ENCODE measurements at places on chromosomes 3 and 15. TPM values are rescaled to one million over a fixed set of nuclear protein-coding genes. Genes with fewer than 3 reads are reported as not detected.

Gene MITF
- polyA plus RNA-seq, result not detected

Gene PLIN1
- 0.08 TPM for polyA plus RNA-seq

Gene IGSF10
- not detected for polyA plus RNA-seq

Gene TTC23
- polyA plus RNA-seq, result 6.2 TPM

Gene UCN2
- polyA plus RNA-seq, result 0.68 TPM

Gene PPP2R3A
- polyA plus RNA-seq, result 16.9 TPM

Gene P2RY1
- polyA plus RNA-seq, result 3.0 TPM

Gene SLC6A1
- polyA plus RNA-seq, result 43.2 TPM

Gene BFSP2
- not detected for polyA plus RNA-seq

Gene NCEH1
- polyA plus RNA-seq, result 2.1 TPM

Gene LMAN1L
- not detected for polyA plus RNA-seq

Gene TGM5
- polyA plus RNA-seq, result not detected

Gene PEX11A
- polyA plus RNA-seq, result 13.6 TPM

Gene MYEF2
- polyA plus RNA-seq, result 176 TPM

Gene GASK1A
- 1.6 TPM for polyA plus RNA-seq

Gene DUOXA1
- not detected for polyA plus RNA-seq

Gene CASR
- not detected for polyA plus RNA-seq

Gene MSL2
- polyA plus RNA-seq, result 14.9 TPM

Gene SEMA5B
- polyA plus RNA-seq, result 3.8 TPM

Gene CPLX3
- polyA plus RNA-seq, result 0.27 TPM

Gene IQCB1
- 51.8 TPM for polyA plus RNA-seq

Gene ARPIN
- polyA plus RNA-seq, result 3.5 TPM

Gene CHRNB4
- polyA plus RNA-seq, result not detected

Gene CCRL2
- not detected for polyA plus RNA-seq

Gene TUBGCP5
- 23.3 TPM for polyA plus RNA-seq

Gene NDN
- 582 TPM for polyA plus RNA-seq

Gene FBLN2
- polyA plus RNA-seq, result 0.30 TPM

Gene RLBP1
- 0.16 TPM for polyA plus RNA-seq

Gene GOLGA6A
- 0.50 TPM for polyA plus RNA-seq

Gene ZKSCAN7
- polyA plus RNA-seq, result 23.9 TPM

Gene SPTSSB
- polyA plus RNA-seq, result 0.71 TPM

Gene ROPN1B
- 0.11 TPM for polyA plus RNA-seq

Gene CACNA2D2
- polyA plus RNA-seq, result 7.8 TPM

Gene KCNH8
- 31.7 TPM for polyA plus RNA-seq

Gene WDR72
- 0.05 TPM for polyA plus RNA-seq

Gene ITGA11
- polyA plus RNA-seq, result not detected

Gene WDR76
- 1.1 TPM for polyA plus RNA-seq

Gene SLC2A2
- not detected for polyA plus RNA-seq

Gene CFAP100
- 2.3 TPM for polyA plus RNA-seq

Gene TLR9
- not detected for polyA plus RNA-seq

Gene C3orf49
- not detected for polyA plus RNA-seq

Gene DLEC1
- polyA plus RNA-seq, result 0.25 TPM

Gene KLHDC8B
- 65.1 TPM for polyA plus RNA-seq

Gene SLC22A13
- polyA plus RNA-seq, result 0.16 TPM

Gene HHLA2
- polyA plus RNA-seq, result not detected

Gene ACAN
- polyA plus RNA-seq, result not detected

Gene ANKUB1
- not detected for polyA plus RNA-seq

Gene UROC1
- not detected for polyA plus RNA-seq

Gene MAP1A
- 3.4 TPM for polyA plus RNA-seq
